ENCODE measurements at places on chromosomes 2 and 18.

DNA sequence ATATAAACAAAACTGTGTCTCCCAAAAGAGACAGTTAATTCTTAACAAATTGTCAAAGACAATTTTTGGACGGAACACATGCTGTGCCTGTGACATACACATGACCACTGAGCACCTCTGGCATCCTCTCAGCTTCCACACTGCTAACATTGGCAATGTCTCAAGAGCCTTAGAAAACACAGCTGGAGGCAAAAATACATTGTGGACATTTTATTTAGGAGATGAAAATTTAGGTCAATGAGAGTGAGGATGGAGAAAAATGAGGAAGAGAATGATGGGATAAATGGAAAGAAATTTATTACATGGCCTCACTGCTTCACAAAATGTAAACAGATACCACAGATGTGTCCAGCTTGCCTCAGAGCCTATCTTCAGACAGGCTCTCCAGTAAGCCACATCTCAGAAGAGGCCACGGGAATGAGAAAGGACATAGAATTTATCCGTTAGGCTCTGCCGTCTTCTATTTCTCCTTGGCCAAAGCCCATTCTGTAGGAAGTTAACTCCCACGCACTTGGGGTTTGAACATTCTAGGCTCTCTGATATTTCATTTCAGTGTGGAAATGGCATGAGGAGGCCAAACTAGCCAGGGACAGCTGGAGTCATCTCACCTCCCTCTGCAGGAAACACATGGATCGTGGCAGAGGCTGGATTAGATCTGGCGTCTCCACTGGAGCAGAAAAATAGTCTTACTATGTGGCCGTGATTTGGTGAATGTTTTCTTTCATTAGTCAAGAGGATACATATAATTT is 519.4 kb upstream of the DSEL start:
- no peak for DNase-seq

- DNase-seq: no peak
These were observed 62.7 kb downstream of the ZCCHC2 start for GRCh38 chr18:62585274-62586150.

GRCh38 chr2:30403592-30404312 is 43.3 kb upstream of the LCLAT1 start:
- DNase-seq: no peak

GRCh38 chr2:159748089-159748488 is 35.8 kb downstream of the MARCHF7 start:
- DNase-seq: no peak

GRCh38 chr2:42859006-42859552 is 66.7 kb upstream of the HAAO start:
- DNase-seq: peak; percentile 94

DNA sequence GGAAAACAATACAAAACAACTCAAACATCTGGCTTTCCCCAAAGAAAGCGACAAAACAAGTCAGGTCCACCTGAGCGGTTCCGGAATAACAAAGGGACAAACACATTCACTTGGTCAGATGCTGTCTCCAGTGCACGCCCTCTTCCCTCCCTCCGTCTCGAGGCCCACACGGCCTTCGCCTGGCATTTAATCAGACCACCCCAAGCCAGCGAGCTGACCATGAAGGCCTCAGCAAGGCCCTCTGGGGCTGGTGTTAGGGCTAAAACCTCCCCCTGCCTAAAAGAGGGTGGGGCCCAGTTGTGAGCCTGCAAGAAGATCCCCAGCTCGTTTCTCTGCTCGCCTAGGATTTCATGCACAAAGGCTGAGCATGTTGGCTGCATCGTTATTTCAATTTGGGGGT is 180.3 kb downstream of the EIPR1 start:
- no peak for DNase-seq

DNA sequence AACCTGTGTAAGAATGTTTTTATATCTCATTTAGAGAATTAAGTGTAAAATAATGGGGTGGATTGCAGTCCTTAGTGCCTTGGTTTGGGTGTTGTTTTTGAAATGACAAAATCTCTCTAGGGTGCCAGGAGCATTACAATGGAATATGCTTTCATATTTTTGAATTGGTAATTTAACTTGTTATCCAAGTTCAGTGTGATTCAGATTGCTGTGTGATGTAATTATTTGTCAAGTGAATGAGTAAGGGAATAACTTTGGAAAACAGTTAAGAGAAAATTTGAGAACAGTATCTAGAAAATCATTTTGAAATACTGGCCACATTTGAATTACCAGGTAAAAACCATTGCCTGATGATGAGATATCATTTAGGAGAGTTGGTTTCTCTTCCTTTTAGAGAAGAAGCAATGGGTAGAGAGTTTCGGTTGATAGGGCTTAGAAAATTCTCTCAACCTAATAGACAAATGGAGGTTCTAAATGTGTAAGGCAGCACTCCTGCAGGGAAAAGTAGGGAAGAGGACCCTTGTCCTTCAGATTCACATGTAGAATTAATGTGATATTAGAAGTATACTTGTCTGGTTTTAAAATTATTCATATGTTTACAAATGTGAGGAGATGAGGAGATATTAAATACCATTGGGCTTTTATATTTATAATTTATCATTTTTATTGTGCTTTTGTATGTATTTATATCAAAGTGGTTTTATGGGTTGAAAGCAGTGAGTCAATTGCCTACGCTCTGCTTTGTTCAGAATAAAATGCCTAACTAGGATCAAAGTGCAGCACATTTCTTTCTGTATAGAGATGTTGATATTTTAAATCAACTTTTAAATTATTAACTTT is 124.8 kb downstream of the PHLPP1 start:
- DNase-seq: no peak

DNA sequence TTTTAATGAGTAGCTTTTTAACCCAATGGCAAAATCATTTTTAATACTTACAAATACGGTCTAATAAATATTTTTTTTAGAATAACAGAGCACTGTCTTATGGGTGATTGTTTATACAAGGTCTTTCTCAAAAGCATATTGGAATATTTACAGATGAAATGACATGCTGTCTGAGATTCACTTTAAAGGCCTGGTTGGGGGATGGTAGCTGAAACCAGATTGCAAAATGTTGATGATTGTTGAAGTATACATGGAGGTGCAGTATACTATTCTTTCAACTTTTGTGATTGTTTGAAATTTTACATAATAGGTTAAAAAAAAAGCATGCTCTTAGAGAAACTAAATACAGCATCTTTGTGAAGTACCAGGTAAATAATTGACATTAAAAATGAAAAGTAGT is 111.2 kb downstream of the FMNL2 start:
- no peak for DNase-seq

- DNase-seq: no peak
These were observed 68.3 kb upstream of the ZNF521 start for GRCh38 chr18:25420077-25420825.

DNA sequence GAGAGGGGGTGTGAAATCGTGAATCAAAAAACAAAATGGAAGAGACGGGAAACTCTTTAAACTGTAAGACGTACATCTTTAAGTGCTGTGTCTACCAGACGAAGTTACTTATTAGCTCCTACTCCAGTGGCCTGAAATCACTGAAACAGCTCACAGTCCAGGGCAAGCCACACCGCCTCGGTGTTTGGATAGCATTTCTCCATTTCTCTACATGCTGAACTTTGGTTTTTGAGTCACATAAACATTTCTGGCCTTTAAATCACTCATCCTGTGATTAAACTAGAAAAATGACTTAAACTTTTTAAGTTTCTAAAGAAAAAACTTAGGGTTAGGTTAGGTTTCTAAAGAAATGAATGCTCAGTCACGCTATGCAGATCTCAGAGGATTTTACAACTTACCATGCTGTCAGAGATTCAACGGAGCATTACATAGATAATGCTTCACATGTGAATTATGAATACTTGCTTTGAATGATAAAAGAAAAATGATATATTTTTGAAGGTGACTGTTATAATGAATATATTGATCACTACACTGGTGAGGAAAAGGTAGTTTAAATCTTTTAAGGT is 138.4 kb downstream of the MBP start:
- no peak for DNase-seq

DNA sequence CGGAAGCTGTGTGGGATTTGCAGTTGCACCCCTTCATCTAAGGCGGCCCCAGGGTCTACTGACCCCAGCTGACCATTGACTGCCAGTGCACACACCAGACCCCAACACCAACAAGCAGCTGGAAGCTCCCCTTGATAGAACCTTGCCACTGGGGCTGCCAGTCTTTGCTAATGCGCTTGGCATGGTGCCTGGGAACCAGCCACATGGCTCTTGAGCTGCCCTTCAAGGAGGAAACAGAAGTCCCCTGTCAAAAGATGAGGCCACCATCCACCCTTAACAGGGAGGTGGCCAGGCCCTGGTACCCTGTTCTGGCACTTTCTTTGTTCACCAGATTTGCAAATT is 8.6 kb downstream of the ALPI start:
- DNase-seq: no peak

- DNase-seq: no peak
These were observed 173.5 kb upstream of the FN1 start for GRCh38 chr2:215609089-215610032.

DNA sequence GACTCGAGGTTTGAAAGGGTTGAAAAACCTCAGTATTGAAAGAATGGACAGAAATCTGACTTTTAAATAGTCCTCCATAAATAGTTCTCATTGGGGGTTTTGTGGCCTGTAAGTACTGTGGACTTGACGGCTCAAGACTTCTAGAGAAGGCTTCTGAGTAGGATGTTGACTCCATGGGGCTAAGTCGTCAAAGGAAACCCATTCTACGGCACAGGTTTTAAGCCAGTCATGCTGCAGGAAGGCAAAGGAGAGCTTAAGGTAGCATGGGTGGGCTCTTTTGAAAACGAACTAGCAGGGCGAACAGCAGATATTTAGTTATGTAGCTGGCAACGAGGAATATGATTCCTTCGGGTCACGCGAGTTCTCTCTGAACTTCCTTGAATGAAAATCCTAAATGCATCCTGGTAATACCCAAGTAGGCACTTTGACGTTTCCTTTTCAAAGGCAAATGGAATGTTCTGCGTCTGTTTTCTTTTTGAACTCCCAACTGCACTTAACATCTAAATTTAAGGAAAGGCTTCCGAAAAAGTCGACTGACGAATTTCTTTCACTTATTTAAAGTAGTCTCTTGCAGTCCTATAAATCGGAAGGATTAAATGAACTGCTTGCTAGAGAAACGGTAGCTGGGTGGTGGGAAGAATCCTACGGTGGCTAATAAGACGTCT is 1.1 kb upstream of the NEDD4L start:
- peak; percentile 30 for DNase-seq

DNA sequence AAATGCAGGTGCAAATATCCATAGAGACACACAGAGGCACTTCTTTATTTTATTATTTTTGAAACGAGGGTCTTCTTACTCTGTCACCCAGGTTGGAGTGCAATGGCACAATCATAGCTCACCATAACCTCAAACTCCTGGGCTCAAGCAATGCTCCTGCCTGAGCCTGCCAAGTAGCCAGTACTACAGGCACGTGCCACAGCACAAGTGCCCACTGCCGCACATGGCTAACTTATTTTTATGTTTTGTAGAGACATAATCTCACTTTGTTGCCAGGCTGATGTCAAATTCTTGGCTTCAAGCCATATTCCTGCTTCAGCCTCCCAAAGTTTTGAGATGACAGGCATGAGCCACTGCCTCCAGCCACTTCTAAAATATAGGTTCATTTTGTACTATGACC is 537.6 kb downstream of the THSD7B start:
- DNase-seq: no peak

- no peak for DNase-seq
These were observed 12.0 kb downstream of the GPR35 start for GRCh38 chr2:240637116-240637900.

GRCh38 chr2:143909577-143910353 is 610.2 kb downstream of the ZEB2 start:
- DNase-seq: no peak

DNA sequence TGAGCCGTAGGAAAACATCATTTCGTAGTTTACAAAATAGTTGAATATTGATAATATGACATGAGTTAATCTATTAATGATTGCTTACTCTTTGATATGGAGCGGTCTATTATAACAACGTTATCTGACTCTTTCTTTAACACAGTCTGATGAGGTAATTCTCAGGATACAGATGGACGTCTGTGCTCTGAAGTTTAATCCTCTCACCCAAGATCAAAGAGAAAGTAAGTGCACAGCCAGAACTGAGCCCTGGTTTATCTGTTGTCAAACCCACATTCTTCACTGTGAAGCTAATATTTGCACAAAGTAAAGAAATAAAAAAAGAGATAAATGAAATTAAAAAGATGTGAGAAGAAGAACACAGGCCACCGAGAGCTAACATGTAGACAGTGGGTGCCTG is 190.9 kb upstream of the COPS8 start:
- no peak for DNase-seq

DNA sequence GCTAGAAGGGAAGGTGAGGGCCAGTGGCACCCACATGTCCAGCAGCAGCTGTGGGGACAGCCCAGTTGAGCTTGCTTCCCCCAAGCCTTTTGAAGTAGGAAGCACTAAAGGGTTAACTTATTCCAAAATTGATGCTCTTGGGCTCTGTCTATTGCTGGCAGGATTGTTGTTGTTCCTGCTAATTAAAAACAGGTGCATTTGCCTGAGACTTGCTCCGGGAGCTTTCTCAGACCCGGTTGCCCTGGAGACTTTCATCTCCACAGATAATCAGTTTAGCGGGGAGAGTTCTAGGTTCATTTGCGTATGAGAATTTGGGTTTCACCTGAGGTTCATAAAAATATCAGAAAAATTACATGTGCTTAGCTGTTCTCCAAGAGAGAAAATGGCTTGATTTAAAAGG is 277.3 kb downstream of the LRATD1 start:
- no peak for DNase-seq

DNA sequence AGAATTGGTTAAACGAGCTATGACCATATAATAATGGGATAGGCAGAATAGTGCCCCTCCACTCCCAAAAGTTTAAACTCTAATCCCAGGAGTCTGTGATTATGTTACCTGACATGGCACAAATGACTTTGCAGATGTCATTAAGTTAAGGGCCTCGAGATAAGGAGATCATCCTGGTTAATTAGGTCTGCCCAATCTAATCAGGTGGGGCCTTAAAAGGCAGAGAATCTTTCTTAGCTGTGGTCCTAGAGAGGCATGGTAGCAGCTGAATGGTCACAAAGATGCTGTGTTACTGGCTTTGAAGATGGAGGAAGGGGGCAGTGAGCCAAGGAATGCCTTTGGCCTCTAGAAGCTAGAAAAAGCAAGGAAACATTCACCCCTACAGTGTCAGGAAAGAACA is 31.1 kb downstream of the TACR1 start:
- no peak for DNase-seq

DNA sequence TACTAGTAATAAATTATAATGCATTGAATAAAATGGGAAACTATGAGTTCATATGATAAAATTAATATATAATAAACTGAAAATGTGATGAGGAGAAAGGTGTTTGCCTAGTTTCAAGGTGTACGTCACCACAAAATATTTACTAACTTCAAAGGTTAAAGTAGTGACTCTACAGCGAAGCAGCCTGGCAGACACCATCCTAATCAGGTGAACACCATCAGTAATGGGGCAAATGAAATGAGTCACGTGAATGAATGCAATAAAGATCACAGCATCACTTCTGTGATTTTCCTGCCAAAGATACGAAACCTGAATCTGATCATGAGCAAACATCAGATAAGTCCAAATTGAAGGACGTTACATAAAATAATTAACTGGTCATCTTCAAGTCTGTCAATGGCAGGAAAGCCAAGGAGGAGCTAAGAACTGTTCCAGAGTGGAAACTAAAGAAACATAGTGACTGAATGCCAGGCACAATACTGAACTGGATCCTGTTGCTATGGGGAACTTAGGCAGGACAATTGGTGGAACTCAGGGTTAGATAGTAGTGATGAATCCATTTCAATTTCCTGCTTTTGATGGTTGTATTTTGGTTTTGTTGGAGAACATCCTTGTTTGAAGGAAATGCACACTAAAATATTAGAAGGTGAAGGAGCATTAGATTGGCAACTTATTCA is 12.1 kb upstream of the NOSTRIN start:
- DNase-seq: no peak
